Cortex of kidney (tissue), 1 donor: ENCODE measurements at places on chromosomes 3 and 15.

DNA sequence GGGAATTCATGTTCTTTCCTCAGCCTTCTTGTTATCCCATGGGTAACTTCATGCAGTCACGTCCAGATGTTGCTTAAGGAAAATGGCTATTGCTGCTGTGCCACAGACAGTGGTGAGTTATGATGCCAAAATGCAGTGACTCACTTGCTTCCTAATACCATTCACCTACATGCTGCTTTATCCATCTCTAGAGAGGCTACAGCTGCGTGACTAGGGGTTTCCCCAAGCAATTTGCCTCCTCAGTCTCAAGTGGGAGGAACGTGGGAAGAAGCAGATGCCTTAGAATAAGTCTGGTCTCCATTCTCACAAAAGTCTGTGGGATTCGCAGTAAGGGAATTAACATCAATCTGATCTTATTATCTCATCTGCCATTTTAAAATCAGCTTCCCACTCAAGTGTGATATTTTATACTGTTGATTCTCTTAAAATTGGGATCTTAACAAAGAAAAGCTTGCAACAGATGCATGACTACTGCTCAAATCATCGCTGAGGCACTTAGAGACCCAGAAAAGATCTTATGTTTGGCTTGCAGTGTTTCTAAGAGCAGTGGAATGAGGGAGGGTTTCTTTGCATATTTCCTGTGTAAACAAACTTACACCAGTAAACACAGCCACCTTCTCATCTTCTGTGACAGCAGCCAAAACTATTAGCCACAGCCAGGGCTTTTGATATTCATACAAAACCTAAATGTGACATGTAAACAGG, 62.0 kb upstream of the ACP3 start:
- no peak for DNase-seq

GRCh38 chr15:98939311-98940080, 68.1 kb downstream of the PGPEP1L start:
- no peak for DNase-seq

- no peak for DNase-seq
Observed at GRCh38 chr3:66253790-66254620, 33.2 kb downstream of the SLC25A26 start.

DNA sequence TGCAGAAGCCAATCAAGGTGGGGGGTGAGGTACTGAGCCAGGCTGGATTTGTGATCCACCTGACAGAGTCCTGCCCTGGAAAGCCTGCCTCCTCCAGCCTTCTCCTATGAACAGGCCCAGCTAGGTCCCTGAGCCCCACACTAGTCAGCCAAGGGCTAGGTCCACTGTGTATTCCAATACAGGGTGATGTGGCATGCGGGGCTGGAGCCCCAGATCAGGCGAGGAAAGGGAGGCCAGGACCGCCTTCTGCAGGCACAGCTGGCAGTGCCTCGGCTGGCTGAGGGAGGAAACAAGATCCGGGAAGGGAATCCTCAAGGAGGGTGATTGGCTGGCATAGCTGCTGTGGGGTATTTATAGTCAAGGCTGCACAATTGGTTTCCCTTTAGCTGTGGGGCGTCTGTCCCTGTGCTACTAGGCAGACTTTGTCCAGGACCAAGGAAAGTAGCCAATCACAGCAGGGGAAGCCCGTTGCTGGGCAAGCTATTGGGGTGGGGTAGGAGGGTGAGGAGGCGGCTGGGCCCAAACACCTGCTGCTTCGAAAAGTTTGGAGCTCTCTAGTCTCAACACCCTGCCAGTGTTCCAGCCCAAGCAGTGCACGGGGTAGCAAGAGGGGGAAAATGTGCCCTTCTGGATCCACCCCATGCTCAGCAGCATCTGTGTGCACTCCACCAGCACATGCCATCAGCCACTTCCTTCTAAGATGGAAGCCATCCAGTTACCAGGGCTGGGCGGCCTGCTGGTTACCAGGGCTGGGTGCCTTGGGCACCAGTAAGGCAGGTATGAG, 5.9 kb downstream of the KY start:
- DNase-seq = no peak

- DNase-seq = no peak
Observed at GRCh38 chr3:195066441-195066841, 204.5 kb downstream of the XXYLT1 start.

DNA sequence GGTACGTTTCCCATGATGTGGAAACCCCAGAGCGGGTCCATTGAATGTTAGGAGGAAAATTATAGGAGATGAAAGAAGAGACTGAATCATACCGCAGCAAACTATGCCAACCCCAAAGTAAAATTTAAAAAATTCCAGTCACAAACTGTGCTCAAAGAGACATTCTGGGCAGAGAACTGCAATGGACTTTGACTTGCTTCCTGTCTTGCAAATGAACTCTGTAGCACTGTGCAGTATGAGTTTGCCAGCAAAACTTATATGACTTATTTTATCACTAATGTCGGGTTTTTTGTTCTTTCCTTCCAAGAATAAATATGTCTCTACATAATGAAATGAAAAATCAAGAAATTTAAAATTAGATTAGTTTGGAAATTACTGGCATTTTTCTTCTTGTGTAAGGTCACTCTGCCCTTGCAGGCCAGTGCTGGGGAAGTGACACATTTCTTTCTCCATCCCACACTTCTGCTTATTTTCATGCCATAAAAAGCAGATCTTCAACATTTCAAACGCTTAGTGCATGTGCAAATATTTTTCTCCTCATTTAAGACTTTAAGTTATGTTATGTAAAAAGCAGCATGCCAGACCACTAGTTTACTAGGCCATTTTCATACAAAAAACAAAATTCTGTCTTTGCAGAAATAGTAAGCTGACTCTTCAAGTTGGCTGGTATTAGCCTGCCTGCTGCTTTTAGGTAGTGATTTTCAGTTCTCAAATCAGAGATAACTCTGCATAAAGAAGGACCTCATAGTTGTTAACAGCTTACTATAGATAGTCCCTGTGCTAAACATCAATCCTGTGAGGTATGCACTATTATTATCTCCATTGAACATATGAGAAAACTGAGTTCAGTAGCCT, 32.2 kb upstream of the SSR3 start:
- DNase-seq = no peak
